ENCODE measurements at places on chromosomes 16 and 17.

- no peak overlapping the region for H3K4me3 ChIP-seq
- no peaks in the 10 kb centered on the region for H3K4me1 ChIP-seq
Observed at GRCh38 chr16:56075732-56076388, 115.4 kb upstream of the GNAO1 start.

GRCh38 chr17:35668802-35669201, 62.6 kb upstream of the RASL10B start:
- H3K4me1 ChIP-seq = no peaks in the 10 kb centered on the region
- peaks cover 51% of the 10 kb centered on the region for H3K36me3 ChIP-seq
- H3K4me3 ChIP-seq = no peak overlapping the region
- H3K27ac ChIP-seq = no peak overlapping the region

GRCh38 chr17:38674014-38674748, 576 bp downstream of the EPOP start:
- H3K27ac ChIP-seq = peak overlapping the region; percentile 64
- no peaks in the 10 kb centered on the region for H3K4me1 ChIP-seq
- DNase-seq = peak; percentile 81
- H3K4me3 ChIP-seq = peak overlapping the region; percentile 77
- no peaks in the 10 kb centered on the region for H3K36me3 ChIP-seq

DNA sequence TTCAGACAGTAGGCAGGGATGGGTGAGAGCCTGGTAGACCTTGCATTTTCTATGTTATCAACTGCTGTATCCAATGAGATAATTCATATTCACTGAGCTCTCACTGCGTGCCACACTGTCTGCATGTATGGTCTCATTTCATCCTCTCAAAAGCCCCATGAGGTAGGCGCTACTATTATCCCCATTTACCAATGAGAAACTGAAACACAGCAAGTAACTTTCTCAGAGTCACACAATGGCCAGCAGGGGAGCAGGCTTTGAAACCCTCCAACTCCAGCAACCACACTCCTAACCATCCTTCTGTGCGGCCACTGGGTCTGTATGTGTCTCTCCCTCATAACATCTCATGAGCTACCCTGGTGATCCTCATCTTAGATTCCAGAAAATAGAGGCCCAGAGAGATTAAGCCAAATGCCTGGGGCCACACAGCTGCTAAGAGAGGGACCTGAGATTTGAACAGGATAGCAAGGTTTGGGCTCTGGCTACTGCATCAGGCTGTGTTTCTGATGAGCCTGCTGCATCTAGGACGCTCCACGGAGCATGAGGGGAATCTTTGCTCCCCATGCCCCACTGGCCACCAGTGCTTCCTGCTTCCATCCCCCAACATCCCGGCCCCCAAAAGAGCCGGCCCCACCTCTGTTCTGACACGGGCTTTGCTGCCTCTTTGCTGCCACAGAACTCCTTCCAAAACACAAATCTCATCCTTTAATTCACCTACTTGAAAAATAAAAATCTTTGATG, 3.2 kb downstream of the CCR7 start:
- H3K27me3 ChIP-seq = peaks cover 11% of the 10 kb centered on the region
- no peaks in the 10 kb centered on the region for H3K36me3 ChIP-seq
- H3K4me1 ChIP-seq = no peaks in the 10 kb centered on the region
- no peak for DNase-seq

DNA sequence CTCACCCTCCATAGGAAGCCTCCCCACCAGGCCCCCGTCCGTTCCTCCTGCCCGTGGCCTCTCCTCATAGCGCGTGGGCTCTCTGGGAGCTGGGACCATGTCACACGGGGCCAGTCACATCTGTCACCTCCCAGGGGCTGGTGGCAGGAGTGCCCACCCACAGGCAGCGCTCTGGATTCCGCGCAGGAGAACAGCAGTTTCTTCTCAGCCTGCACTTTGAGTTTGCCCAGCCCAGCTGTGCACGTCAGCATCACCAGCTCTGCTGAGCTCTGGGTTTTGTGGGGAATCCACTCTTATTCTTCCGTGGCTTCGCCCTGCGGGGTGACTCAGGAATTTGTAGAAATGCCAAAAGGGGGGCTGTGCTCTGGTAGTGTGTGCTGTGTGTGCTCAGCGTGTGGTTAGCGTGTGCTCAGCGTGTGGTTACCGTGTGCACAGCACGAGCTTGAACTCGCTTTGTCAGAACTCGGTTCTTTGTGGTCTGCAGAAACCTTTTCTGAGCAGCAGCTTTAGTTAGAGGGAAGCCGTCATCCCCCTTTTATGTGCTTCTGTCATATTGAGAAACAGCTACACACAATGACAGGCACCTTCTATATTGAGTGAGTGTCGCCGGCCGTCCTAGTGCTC, 3.2 kb downstream of the ACSF3 start:
- no peak overlapping the region for H3K27ac ChIP-seq
- no peaks in the 10 kb centered on the region for H3K27me3 ChIP-seq
- peaks cover 16% of the 10 kb centered on the region for H3K36me3 ChIP-seq
- peaks cover 7% of the 10 kb centered on the region for H3K4me1 ChIP-seq
- no peak overlapping the region for H3K4me3 ChIP-seq

All from SK-N-SH (cell line).